ENCODE measurements at places on chromosomes 3 and 15. TPM values are rescaled to one million over a fixed set of nuclear protein-coding genes. Genes with fewer than 3 reads are reported as not detected.

Gene CCK
- 1.7 TPM for total RNA-seq

Gene KLF15
- total RNA-seq, result 1.4 TPM

Gene MYRIP
- total RNA-seq, result not detected

Gene BFSP2
- total RNA-seq, result not detected
